Stimulated activated CD4-positive, alpha-beta T cell treated with anti-CD3 and anti-CD28 coated beads, Interleukin-15, amount 100 ng/mL, for 48 hours (primary cell): ENCODE measurements at places on chromosomes 1 and 21.

GRCh38 chr1:7455796-7456721 is 315.0 kb upstream of the VAMP3 start:
- DNase-seq = no peak

GRCh38 chr1:109229531-109230127 is 15.9 kb downstream of the SARS1 start:
- no peak for DNase-seq

GRCh38 chr1:230633469-230633868 is 8.8 kb upstream of the COG2 start:
- no peak for DNase-seq

DNA sequence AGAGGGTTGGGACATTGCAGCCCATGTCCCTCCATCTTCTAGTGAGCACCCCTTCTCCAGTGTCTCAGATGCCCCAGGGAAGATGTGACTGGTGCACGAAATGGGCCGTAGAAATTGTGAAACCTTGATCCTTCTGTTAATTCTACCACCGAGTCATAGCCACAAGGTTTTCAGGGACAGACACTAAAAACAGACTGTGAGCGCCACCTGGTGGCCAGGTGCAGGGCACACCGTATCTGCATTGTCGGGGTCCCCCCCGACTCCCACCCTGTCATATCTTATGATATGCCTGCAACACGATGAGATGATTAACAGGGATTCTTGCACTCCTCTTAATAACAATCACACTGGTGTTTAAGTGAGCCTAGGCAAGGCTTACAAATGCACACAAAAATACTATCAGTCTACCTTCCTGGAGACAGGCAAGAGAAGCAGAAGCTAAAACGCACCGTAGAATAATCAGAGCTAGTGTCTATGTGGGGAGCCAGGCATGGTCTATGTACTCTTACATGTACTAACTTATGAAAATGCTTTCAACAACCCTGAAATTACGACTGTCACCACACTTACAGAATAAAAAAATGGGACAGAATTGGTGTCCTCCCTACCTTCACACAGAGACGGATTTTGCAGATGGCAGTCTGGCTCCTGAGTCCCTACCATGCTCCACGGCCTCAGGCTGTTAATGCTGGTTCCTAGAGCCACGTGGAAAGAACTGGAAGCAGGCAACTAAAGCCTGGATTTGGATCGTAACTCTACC is 57.9 kb downstream of the FHAD1 start:
- DNase-seq = peak; percentile 64

DNA sequence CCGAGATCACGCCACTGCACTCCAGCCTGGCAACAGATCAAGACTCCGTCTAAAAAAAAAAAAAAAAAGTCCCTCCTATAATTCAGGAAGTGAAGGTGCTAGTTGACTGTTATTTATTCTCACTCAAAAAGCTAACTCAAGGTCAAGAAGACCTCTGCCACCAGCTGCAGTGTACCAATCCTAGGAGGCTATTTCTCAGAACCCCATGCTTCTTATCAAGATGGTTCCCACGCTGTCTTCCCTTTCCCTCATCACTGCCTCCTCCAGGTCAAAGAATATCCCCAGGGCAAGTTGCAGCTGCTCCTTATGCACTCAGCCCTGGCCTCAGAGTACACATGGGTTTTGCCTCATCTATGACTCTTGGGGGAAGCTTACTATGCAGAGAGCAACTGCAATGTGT is 53.6 kb downstream of the RERE start:
- DNase-seq = no peak

DNA sequence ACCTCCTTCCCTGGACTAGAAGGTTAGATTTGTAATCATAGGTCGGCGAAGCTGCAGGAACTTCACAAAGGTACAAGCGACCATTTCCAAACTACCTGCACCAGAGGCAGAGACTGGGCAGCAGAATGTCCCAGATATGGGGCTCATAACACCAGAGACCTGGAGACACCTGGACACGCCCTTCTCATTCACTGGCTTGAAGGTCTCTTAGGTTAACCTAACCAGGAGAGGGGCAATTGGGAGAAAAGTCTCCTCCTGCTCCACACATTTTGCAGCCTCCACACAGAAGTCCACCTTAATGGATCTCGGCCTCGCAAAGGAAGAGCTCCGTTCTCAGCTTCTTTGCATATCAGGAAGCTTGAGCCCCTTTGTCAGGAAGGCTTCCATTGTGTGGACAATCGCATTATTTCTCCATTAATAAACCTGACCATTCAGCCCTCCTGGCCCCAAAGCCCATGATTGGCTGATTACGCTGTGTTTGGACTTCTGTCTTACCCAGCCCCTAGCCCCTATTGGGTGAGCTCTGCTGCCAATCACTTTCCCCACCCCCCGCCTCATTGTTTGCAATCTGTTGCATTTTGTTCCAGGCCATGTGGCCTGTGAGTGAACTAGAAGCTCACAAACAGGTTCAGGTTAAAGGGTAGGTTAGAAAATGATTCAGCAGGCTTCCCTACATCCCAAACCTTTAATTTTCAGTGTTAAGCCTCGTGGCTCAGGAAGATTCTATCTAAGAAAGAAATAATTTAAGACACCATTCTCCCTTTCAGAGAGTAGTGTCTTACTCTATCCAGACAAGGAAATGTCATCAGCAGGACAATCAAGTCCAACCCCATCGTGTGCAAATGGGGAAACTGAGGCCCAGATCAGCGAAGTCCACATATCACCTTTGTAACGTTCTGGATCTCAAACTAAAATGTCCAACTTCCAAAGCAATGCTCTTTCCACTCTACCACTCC is 2.8 kb downstream of the MYCL start:
- no peak for DNase-seq

DNA sequence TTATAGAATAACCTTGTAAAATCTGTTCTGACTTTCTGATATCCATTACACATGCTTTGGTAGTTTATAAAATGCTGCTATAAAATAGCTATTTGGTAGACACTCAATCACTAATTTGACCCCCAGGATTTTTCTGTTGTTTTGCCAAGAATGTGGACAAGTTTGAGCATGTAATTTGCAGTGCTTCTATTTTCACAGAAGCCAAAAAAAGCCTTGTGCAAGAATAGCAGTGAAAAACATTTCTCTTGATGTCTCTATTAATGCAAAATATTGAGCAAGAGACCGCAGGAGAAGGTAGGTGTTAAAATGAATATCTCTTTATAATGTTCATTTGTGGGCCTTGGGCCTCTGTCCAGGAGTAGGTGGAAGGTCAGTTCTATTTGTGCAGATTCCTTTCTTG is 22.5 kb downstream of the MAP3K7CL start:
- DNase-seq = no peak

GRCh38 chr21:34907461-34908418 is 141.4 kb downstream of the RUNX1 start:
- DNase-seq = no peak

GRCh38 chr1:185015631-185016030 is 29.7 kb upstream of the RNF2 start:
- no peak for DNase-seq

GRCh38 chr1:199723250-199723956 is 304.1 kb upstream of the NR5A2 start:
- DNase-seq = no peak

DNA sequence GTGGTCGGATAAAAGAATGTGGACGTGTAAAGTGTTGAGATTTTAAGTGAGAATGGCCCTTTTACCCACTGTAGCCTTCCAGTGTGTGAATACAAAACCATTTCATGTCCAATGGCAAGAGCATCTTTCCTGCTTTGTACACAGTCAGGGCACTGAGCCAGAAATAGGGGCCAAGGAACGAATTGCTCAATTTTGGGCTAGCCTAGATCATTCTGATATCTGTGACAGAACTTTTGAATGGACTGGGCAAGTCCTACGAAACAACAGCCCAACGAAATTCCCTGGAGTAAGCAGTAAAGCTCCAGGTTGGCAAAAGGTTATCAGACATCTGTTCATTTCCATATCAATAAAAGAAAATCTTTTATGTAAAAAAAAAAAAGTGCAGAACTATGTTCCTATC is 5.5 kb downstream of the KIF26B start:
- no peak for DNase-seq

DNA sequence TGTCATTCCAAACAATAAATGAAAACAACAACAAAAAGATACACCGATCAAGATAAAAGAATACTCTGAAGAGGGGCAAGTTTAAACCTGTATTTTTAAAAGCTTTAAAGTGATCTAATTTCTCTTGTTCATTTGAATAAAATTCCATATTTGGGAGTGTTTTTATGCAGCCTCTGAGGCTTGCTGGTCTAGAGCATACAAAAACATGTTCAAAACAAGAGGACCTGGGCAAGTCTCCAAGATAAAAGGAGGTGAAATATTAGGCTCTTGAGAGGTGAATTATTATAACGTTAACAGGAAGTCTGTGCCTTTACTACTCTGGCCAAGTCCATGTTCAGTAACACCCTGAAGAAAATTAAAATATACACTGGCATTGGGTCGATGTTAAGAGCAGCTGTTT is 20.1 kb downstream of the URB1 start:
- DNase-seq = no peak

DNA sequence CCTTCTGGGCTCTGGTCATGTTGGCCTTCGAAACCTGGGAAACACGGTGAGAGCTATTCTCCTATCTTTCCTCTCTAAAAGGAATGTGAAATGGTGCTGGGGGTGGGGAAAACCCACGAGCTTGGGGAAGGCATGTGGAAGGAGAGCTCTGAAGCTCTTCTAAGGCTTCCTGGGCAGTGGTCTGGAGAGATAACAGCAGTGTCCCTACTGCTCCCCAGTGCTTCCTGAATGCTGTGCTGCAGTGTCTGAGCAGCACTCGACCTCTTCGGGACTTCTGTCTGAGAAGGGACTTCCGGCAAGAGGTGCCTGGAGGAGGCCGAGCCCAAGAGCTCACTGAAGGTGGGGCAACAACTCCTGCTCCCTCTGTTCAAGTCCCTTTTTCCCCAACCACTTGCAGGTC is 2.8 kb downstream of the USP21 start:
- DNase-seq = no peak

DNA sequence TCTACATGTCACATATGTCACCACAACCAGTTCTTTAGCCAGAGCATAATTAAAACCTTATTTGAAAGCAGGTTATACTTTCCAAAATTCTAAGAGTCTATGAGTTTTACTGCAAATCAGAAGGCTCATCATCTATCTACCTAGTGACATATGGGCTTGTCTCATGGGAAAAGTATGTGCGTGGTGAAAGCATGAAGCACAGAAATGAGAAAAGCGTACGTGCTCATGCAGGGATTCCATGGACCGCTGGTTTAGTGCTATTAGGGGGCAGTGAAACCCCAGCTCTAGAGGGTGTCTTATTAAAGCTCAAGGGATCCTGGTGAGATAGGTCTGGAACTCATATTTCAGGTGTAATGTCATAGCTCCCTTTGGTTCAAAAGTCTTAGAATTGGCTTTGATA is 50.2 kb downstream of the FAM163A start:
- DNase-seq = no peak

DNA sequence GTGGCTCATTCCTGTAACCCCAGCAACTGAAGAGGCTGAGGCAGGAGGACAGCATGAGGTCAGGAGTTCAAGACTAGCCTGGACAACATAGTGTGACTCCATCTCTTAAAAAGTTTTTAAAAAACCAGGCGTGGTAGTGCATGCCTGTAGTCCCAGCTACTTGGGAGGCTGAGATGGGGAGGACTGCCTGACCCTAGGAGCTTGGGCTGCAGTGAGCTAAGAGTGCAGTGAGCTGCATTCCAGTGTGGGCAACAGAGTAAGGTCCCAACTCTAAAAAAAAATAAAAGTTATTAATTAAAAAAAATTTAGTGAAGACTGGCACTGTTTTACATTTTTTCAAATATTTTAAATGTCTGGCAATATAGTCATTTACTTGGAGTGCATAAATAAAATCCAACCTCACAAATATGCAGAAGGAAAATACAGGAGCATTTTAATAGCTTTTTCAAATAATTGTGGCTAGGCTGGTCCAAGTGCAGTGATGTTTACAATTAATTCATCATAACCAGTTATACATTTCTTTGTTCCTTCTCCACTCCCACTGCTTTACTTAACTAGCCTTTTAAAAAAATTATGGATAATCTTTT is 10.8 kb downstream of the ZBTB8OS start:
- no peak for DNase-seq

DNA sequence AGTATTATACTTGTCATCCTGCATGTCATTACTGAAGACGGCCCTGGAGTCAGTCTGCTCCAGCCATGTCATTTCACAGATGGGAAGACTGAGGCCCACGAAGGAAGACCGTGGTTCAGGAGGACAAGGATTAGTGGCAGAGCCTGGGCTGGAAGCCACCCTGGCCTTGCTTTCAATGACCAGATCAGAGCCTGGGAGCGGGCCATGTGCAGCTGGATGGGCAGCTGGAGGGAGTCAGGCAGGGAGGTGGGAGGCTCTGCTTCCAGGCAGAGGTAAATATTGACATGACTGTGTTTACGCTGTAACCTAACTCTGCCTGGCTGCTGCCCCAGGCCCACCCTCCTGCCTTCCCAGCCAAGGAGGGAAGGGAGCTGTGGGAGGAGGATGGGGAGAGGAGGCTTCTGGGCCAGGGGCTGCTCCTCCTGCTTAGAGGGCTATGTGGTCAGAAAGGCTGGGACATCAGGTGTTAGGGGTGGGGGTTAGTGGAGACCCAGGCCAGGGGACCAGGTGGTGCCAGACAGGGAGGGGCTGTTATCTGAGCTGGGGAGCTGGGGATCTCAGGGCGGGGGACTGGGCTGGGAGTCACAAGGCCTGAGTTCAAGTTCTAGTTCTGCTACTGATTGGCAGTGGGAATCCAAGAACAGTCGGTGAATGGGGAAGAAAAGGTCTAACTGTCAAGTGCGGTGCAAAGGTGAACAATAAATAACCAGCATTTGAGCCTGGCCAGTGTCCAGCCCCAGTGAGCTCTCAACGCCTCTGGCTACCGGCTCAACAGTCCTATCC is 48.5 kb upstream of the ECE1 start:
- DNase-seq = no peak

DNA sequence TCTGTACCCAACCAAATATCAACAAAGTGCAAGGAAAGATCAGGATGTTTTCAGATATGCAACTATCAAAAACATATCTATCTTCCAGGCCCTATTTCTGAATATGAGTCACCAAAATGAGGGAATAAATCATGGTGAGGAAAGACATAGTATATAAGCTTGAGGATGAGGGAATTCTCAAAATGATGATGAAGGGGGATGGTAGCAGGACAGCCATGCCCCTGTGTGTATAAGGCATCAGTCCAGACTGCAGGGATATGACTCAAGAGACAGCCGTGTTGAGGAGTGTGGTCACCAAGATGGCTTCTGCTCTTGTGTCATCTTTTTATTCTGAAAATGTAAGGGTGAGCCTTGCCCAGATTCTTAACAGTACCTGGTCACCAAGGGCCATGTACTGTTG is 4.4 kb upstream of the WDR64 start:
- DNase-seq = no peak

DNA sequence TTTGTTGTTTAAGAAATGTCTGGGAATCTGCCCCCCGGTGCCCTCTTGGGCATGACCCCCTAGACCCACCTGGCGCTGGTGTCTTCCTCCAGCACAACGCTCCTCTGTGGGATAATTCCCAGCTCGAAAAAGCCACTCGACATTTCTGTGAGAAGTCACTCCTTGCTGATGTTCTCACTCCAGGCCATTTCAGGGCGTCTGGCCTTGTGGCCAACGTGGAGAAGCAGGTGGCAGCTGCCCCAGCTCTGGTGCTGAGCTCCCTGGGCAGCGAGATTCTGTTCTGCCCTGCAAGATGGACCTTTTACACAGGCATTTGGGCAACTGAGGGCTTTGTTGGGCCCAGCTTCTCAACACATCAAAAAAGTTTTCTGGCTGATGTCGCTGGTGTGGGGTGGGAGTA is 147.7 kb upstream of the WNT4 start:
- no peak for DNase-seq

- no peak for DNase-seq
These were observed 1.5 kb downstream of the CENPF start for GRCh38 chr1:214604523-214604922.
